ENCODE measurements at places on chromosomes 16 and 17.

- DNase-seq, result no peak
Observed at GRCh38 chr17:63497708-63498483, 21.0 kb downstream of the ACE start.

- DNase-seq, result no peak
Observed at GRCh38 chr17:53570731-53571130, 252.0 kb upstream of the KIF2B start.

DNA sequence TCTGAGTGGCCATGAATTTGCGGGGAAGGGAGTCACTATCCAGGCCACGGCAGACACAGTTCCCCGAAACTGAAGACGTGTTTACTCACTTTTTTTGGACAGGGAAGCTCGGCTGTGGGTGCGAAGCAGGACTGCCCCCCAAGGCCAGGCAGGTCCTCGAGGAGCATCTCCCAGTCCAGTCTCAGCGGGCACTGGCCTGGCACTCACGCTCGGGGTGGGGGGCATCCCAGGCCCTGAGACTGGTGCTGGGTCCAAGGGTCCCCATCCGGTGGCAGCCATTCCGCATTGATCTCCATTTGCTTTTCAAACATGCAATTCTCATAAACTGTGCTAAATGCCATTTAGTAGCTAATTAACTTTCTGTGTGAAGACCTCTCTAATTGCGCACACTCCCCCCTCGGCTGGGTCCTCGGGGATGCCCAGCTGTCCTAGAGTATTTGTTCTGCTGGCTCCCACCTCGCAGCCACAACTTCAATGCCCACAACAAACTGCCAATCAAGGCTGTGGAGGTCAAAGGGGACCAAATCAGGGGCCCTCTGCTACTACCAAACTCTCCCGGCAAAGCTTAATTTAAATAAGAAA is 50.2 kb downstream of the TBC1D16 start:
- DNase-seq, result no peak

DNA sequence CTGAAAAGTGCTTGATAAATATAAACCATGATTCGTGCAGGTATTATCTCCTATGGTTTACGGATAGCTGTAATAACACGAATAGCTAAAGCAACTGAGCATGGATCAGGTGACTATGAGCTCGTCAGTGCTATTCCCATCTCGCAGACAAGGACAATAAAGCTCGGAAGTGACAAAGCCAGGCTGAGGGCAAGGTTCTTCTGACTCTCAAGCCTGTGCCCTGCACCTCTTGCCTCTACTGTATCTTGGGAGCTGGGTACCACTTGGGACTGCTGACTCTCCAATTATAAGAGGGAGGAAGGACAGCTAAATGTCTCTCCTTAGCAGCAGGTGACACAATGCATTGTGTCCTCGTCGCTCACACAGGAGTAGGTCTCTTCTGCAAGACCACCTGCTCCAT is 49.6 kb upstream of the IRF8 start:
- no peak for DNase-seq

DNA sequence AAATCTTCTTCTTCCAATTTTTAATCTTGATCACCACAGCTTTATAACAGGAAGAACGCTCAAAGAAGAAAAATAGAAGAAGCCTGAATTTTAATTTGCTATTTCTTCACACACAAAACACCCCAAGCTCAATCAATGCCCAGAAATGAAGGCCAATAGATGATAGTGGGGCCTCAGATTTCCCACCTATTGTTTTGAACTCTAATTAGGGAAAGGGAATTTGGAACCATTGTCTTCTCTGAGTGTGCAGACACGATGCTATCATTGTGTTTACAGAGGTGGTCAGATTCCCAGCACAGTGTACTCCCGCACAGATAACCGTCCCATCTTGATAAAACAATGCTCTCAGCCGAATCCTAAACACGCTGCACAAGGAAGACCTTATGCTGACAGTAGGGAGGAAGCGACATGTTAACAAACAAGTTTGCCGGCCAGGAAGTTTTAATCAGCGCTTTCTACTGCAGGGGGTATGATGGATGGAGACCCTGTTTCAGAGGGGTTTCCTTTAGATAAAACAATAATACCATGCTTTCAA is 684.7 kb downstream of the MAF start:
- DNase-seq, result no peak

DNA sequence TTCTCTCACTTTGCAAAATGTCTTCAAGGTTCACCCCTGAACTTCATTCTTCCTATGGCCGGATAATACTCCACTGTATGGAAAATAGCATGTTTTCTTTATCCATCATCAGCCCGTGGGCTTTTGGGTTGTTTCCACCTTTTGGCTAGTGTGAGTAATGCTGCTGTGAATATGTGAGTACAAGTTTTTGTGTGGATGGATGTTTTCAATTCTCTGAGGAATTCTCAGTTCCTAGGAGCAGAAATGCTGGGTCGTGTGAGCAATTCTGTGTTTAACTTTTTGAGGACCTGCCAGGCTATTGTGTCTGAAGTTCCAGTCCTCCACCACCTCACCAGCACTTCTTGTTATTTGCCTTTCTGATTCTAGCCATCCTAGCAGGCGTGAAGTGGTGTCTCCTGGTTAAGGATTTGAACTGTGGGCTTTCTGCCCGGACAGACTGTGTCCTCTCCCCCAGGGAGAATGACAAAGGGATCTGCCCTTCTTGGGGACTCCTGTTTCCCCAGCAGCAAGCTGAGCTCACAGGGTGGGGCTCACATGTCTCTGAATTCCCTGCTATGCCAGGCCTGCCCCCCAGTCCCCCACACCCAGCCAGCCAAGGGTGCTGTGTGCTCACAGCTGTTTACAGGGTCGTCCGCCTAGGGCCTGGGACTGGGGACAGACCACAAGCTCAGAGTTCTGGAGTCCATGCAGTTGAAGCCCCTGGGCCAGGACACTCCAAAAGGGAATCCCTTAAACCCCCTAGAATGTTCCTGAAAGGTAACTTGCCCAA is 92.2 kb upstream of the CIBAR2 start:
- DNase-seq, result no peak

DNA sequence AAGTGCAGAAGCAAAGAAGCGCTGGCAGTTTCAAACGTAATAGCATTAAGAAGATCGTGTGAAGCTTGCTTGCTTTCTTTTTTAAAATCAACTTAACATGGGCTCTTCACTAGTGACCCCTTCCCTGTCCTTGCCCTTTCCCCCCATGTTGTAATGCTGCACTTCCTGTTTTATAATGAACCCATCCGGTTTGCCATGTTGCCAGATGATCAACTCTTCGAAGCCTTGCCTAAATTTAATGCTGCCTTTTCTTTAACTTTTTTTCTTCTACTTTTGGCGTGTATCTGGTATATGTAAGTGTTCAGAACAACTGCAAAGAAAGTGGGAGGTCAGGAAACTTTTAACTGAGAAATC is 17.4 kb upstream of the RAB11FIP4 start:
- DNase-seq, result no peak

DNA sequence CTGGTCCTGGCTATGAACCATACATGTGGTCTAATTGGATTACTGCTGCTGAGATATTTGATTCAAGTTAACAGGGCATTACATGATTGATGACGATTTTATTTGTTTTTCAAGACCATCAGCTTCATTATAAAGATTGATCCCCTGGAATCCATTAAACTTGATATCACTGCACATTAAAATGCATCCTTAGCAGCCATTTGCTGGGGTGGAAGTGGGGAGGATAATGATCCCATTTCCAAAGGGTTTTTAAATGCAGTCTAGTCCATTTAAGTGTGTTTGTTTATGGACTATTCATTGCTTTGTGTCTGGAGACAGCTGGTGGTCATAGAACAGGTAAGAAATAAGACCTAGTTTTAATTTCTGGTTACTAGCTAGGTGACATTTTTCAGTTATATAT is 40.9 kb downstream of the ADAMTS18 start:
- no peak for DNase-seq

GRCh38 chr16:83980794-83981193 is 12.8 kb downstream of the NECAB2 start:
- no peak for DNase-seq

- no peak for DNase-seq
Observed at GRCh38 chr17:4833941-4834680, 971 bp downstream of the MINK1 start.

GRCh38 chr17:51427856-51428255 is 167.5 kb downstream of the UTP18 start:
- peak; percentile 31 for DNase-seq

DNA sequence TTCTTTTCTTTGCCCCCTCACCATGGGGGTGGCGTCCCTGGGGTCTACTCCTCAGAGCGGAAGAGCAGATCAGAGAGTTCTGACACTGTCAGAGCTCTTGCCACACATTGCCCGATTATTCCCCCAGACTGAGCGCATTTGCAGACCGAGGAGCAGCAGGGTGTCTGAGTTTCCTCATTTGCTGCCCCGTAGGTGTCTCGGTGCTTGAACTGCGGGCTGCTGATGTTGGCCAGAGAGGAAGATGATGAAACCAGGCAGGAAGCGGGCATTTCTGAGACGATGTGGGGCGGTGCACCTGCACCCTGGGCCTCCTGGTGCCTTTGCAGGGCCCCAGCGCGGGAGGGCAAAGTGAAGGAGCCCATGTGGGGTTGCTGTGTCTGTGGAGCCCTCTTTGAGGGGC is 55.2 kb downstream of the ARSG start:
- peak; percentile 52 for DNase-seq

GRCh38 chr17:5877948-5878347 is 192.2 kb upstream of the WSCD1 start:
- no peak for DNase-seq

GRCh38 chr17:41818024-41818423 is 5.2 kb downstream of the FKBP10 start:
- no peak for DNase-seq

- DNase-seq, result no peak
Observed at GRCh38 chr17:72117535-72118334, 3.1 kb upstream of the SOX9 start.

DNA sequence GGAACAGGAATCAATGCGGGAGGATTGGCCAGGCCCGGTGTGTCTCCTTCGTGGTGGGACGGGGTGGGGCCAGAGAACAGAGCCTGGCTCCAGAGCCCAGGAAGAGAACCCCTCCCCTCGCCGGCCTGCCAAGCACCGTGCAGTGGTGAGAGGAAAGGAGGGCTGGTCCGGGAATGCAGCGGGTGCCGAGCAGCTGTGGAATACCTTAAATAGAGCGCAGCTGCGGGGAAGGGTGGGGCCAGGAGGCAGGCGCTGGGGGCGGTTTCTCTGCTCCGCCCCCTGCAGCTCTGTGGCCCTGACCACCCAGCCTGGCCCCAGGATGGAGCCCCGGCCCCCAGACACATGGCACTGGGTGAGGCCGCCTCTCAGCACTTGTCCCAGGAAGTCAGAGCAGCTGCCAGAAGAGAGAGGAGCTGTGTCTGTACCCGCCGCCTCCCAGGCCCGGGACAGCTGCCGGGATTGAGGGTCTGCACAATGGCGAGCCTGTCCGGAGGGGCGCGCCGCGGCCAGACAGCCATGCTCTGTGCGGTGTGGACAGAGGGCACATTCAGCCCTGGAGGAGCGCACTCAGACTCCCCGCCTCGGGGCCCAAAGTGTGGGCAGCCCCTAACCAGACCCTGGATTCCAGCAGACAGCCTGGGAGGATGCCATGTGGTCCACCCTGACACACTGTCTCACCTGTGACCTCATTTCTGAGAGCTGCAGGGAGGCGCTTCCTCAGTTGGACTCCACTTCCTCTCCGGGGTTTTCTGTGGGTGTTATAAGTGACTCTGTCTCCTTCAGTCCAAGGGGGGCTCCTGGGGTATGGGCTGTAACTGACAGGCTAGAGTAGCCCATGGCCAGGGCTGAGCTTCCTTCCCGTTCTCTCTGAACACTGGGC is 268.8 kb downstream of the SEC14L1 start:
- DNase-seq, result no peak

- DNase-seq, result no peak
Observed at GRCh38 chr17:17401271-17401781, 75.5 kb upstream of the MED9 start.

- DNase-seq, result no peak
Observed at GRCh38 chr17:44548376-44549230, 8.7 kb upstream of the FZD2 start.

DNA sequence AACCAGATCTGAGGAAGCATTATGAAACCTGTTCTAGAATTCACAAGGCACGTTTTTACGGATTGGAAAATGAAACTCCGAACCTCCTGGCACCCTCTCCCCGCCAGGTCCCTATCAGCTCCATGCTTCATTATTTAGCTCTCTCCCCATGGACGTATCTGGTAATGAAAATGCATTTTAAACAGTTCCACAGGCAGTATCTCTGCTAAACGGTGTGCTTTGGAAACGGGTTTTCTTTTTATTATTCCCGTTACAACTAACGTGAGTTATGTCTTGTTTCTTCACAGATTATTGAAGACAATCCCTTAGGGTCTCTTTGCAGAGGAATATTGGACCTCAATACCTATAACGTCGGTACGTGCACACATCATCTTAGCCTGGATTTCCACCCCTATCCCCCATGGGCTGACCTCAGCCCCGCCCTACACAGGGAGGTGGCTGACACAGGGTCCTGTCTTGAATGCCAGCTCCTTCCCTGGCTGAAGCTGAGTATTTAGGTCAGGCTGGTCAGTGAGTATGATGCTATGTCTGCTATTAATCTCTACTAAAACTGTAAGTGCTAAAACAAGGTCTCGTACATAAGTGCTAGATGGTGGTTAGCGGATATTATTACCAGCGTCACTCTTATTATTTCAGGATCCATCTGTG is 82.9 kb downstream of the SDR42E1 start:
- DNase-seq, result no peak

- DNase-seq, result no peak
Observed at GRCh38 chr17:59888145-59888750, 4.5 kb downstream of the TUBD1 start.

- no peak for DNase-seq
Observed at GRCh38 chr17:1639549-1640180, 5.9 kb downstream of the SCARF1 start.

- DNase-seq, result no peak
Observed at GRCh38 chr17:17928398-17929287, 43.6 kb downstream of the TOM1L2 start.

GRCh38 chr17:35243561-35244340 is 879 bp downstream of the SLFN5 start:
- DNase-seq, result no peak

- DNase-seq, result no peak
Observed at GRCh38 chr17:75512926-75513640, 2.3 kb downstream of the CASKIN2 start.

DNA sequence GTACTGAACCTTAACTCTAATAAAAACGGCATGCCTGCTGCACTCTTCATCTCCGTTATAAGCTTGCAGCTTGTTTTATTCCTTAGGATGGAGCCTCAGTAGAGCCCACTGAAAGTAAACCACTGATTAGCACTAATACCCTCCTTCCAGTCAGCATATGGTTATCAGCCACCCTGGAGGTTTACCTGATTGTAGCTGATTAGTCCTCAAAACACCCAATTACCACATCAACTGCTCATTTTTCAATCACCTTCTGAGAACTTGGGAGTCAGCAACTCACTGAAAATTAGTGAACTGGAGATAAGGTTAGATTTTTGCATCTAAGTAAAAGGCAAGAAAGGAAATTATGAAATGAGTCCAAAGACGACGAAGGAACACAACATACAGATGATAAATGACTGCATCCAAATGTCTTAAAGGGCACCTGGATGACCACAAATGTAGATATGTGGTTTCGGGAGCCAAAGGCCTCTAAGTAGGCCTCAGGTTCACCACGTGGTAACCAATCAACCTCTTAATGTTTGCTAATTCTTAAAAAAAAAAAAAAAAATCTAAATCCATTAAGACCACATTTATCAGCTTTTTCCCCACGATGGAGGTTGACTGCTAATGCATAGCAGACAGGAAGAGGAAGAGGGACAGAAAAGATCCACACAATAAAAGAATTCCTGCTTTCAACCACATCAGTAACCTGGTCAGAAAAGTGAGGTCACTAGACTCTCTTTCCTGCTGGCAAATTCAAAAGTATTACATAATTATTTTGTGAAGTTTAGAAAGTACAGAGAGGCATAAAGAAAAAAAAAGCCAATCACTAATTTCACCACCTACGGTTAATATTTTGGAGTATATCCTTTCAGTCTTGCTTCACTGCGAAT is 28.0 kb downstream of the DCUN1D3 start:
- no peak for DNase-seq

Measured in stimulated activated CD4-positive, alpha-beta T cell treated with anti-CD3 and anti-CD28 coated beads, Interleukin-15, amount 100 ng/mL, for 1 hour (primary cell).